ENCODE measurements at places on chromosomes 4 and X.

DNA sequence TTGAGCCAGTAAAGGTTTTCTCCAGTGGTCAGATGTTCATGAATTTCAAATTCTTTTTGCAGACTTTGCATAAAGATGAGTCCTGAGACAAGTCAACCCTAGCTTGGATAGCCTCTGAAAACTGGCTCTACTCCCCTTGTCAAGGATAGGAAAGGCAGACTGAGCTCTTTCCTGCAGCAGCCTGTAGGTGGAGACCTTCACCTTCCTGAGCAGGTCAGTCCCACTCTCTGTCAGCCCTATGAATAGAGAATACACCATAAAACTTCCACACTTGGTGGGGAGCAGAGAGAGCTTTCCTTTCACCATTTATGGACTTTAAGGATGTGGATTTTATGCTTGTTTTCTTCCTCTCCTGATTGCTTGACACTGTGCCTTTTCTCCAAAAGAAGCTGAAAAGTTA, 41.9 kb downstream of the PCDH19 start:
- no peak for DNase-seq

- peak; percentile 57 for DNase-seq
Measured at GRCh38 chrX:39969099-39969818, 128.5 kb downstream of the BCOR start.

GRCh38 chr4:168637872-168638756, 141.3 kb downstream of the PALLD start:
- no peak for DNase-seq

GRCh38 chr4:86947501-86948120, 12.8 kb downstream of the AFF1 start:
- no peak for DNase-seq

- peak; percentile 29 for DNase-seq
Measured at GRCh38 chrX:5242091-5242790, 986.4 kb downstream of the NLGN4X start.

GRCh38 chrX:119008110-119008744, 33.8 kb downstream of the LONRF3 start:
- peak; percentile 1 for DNase-seq

DNA sequence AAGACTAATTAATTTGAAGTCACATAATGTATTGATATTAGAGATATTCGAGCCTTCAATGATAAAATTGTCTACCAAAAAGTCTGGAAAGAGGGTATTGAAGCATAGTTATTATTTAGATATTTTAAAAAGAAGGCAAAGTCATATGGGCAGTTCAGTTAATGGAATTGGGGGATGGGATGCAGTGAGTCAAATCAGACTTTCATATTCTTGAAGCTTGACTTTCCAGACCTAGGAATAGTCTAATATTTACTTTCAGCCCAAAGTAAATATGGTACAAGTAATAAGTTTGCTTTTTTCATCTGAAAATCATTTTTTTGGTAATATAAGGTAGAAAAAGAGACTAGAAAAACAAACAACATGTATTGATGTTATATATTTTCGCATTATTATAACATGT, 2017.8 kb downstream of the C4orf33 start:
- DNase-seq, result no peak
